ENCODE measurements at places on chromosomes 3 and 15. TPM values are rescaled to one million over a fixed set of nuclear protein-coding genes. Genes with fewer than 3 reads are reported as not detected.

SLC24A5 gene
- total RNA-seq: 0.16 TPM

SNTN gene
- total RNA-seq: not detected

DLEC1 gene
- total RNA-seq: 0.16 TPM

SPG11 gene
- total RNA-seq: 65.0 TPM

SHF gene
- total RNA-seq: 7.8 TPM
